ENCODE measurements at places on chromosomes 12 and 14. TPM values are rescaled to one million over a fixed set of nuclear protein-coding genes. Genes with fewer than 3 reads are reported as not detected.

AKAP3 gene
- 1.6 TPM for total RNA-seq

DNA sequence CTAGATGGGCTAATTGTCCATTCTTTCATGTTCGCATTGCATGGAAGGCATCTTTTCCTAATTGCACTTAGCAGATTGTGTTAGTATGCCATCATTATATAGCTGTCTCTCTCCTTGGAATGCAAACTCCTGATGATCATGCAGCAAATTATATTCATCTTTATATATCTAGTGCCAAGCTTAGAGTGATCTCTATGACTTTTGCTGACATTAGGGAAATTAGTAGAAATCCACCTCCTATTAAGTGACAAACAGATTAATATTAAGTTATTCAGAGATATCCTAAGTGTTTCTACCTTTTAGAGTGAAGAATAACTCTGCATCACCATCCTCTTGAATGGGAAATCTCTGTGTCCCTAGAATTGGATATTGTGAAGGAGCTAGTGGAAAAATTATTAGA, 185.6 kb downstream of the FOXG1 start:
- no peak for DNase-seq

GRCh38 chr12:27332407-27332713, 276 bp upstream of the BMAL2 start:
- DNase-seq = no peak

- no peak for DNase-seq
Observed at GRCh38 chr14:95651821-95652583, 34.2 kb upstream of the TCL1B start.

DNA sequence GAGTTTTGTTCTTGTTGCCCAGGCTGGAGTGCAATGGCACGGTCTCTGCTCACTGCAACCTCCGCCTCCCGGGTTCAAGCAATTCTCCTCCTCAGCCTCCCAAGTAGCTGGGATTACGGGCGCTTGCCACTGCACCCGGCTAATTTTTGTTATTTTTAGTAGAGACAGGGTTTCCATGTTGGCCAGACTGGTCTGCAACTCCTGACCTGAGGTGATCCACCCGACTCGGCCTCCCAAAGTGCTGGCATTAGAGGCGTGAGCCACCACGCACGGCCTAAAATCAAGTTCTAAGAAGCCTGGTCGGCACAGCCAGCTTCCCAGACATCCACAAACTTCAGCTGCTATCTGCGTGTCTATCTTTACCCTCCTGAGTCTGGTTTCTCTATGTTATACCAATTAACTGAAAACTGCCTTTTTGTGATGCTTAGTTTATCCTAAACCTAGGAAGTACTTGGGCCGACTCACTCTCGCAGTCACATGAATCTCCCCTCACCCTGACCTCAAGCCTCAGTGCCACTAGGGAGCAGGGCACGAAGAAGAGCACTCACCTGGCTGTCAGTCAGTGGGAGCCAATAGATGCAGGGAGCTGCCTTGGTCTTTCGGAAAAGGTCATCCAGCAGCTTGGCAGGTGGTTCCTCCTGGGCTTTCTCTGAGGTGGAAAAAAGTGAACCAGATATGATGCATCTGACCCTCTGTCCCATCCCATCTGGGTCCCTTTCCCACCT, 3.4 kb upstream of the CDH24 start:
- DNase-seq = no peak

DNA sequence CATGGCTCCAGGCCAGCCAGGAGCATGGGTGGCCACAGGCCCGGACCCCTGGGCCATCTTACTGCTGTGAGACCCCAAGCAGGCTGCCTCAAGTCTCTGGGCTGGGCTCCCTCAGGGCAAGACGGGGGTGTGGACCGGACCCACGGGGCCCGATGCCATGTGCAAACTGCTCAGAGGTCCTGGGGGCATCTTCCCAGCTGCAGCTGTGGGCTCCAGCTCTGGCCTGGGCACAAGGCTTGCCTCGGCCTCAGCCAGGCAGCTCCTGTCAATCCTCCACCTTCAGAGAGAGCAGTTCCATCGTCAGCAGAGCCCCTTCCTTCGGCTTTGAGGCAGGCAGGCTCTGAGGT, 12.4 kb upstream of the GPR132 start:
- DNase-seq = no peak

- no peak for DNase-seq
Observed at GRCh38 chr12:69071091-69071370, 138.1 kb upstream of the CPM start.

DNA sequence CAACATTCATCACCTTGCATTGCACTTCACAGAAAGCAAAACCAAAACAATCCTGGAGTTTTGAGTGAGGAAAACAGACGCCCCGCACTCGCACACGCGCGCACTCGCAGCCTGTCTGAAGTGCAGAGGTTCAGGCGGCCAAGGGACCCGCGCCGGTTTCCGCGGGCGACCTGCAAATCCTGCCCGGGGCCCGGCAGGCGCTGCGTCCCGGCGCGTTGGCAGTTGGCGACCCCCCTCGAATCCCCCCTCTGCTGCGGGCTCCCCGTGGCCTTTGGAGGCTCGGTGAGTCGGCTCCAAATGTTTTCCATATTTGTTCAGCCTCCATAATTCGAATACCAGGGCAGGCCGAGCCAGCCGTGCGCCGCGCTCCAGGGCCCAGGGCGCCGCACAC, at the start of gene SSPN:
SSPN (plus strand) TSS at position 324 of the 391 bp plus-strand sequence. CDS start 100 bp downstream, outside the sequence.
- DNase-seq = no peak

DNA sequence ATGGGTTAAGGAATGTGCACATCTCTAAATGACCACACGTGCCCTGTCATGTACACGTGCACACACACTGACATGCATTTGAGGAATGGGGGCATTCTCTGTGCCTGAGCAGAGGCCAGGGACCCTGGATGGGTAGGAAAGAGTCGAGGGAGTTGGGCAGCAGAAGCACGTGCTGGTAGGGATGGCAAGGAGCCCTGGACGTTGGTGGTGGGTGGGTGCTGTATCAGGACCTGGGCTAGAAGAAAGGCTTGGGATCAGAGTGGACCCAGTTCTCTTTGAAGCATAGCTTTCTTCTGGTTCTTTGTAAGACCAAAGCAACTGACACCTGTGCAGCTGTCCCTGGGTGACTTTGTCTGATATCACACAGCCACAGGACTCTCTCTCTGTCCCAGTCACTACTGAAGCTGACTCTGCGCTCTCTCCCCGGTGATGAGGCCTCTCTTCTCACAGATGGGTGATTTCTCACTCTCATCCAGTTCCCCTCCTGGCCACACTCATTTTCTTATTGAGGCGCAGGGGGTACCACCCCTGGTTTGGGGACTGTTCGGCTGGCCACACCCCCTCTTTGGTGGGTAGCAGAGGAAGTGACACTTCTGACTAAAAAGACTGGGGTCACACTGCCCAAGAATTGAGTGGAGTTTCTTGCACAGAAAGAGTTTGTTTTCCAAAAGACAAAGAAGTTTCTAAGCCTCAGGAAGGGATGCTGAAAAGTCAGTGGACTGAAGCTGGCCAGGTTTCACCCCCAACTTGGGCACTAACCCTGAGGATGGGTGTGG, 171.7 kb upstream of the RTL1 start:
- peak; percentile 23 for DNase-seq

DNA sequence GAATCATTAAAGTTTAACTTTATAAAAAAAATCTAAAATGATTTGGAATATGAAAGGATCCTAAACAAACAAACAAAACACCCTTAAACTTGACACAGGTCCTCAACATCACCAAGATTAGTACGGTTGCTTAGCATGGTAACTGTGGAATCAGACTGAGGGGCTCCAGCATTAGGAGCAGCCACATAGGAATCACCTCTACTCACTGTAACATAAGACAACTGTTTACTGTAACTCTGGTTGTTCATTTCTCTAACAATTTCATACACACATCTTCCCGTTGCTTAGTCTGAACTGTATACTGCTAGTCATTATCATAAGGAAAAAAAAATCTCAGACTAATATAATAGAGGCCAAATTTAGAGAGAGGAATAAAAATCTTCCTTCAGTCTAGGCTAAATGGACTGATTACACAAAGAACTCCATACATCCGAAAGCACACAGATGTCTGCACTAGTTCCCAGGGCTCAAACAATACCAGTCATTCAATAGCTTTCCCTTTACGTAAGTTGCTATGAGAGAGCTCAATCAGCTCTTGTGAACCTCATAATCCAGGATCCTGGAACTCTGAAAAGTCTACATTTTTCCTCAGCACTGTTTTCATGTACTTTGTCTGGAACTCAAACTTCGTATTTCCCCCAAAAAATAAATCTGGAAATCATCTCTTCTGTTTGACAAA, 26.0 kb downstream of the LRP6 start:
- DNase-seq = no peak

All from left lobe of liver (tissue), 2 donors.